ENCODE measurements at places on chromosomes 7 and 10.

- no peak for DNase-seq
These were observed 1.6 kb downstream of the FEZF1 start for GRCh38 chr7:122302761-122303530.

DNA sequence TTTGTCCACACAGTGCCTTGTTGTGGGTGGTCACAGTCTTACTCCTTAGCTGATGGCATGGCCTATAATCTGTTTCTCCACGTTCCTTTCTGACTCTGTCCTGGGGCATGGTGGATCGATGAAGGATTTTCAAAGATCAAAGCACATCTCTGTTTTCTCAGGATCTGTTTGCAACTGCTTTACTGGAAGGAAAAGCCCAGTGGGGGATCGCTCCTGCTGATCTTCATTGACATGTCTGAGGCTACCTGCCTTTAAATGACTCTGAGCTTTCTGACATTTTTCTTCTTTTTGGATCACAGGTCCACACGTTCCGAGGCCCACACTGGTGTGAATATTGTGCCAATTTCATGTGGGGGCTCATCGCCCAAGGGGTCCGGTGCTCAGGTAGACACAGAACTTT, 68.0 kb upstream of the PRR15 start:
- no peak for DNase-seq

DNA sequence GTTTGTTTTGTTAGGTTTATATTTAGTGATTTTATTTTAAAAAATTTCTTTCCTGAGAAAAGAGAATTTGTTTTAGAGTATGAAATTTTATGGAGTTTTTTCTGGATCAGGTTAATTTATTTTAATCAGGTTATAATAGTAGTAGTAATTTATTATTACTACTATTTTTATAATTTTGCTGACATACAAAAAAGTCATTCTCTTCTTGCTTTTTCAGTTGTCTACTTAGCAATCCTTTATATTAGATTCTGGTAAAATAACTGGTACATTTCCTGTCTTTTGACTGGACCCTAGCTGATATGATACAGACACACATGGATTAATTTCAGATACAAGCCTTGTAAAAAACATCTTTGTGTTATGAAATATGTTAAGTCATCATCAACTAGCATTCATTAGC, 5.3 kb downstream of the CASD1 start:
- DNase-seq, result no peak

DNA sequence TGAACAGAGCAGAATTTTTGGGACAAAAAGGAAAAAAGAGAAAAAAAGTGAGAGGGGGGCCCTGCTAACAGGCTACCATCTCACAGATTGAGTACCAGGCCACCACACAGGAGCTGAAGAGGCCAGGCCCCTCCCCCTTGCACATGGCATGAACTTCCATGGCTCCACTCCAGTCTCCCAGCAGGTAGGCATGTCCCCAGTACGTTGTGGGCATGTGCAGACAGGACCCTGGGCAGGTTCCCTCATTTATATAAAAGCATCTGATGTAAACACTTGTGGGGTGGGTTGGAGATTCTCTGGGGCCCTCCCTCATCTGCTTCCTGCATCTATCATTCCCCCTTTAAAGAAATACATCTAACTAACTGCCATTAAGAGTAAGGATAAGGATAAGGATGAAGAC, 45.0 kb upstream of the AKR1C1 start:
- DNase-seq, result no peak

GRCh38 chr10:70369498-70370018, 12.9 kb downstream of the LRRC20 start:
- DNase-seq, result no peak

- DNase-seq, result peak; percentile 55
These were observed 143.0 kb downstream of the TSPAN12 start for GRCh38 chr7:120714945-120715344.

GRCh38 chr7:3978839-3979238, 677.8 kb downstream of the SDK1 start:
- DNase-seq, result no peak

DNA sequence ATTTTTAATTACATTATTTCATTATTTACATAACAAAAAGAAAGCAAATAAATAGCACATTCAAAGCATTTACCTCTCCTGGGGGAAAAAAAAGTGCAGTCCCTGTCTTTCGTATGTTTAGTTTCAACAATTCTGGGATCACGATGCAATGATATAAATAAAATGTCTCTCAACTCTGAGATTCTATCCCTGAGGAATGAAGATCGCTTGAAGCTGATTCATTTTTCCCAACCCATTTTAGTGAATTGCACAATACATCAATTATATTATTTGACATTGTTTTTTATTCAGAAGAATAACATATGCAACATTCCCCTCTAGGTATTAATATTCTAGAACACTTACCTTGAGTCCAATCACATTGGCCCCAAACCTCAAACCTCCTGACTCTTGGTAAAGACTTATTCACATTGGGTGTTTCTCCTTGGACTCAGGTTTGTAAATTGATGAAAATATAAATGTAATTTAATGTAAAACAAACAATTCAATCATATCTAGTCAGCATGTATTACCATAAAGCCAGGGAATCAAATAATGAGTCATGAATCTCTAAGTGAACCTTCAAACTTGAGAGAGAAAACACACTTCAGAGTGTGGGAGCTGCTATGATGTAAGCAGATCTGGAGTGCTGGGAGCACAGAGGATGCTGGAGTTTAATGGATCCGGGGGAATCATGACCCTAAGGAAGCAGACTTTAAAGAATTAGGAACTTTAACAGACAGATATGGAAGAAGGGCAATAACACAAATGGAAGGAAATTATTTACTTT, 5.3 kb upstream of the SCIN start:
- no peak for DNase-seq

- no peak for DNase-seq
These were observed 75.3 kb upstream of the CC2D2B start for GRCh38 chr10:95832216-95833041.

- peak; percentile 96 for DNase-seq
These were observed 113.1 kb upstream of the IGFBP3 start for GRCh38 chr7:46034056-46034768.

DNA sequence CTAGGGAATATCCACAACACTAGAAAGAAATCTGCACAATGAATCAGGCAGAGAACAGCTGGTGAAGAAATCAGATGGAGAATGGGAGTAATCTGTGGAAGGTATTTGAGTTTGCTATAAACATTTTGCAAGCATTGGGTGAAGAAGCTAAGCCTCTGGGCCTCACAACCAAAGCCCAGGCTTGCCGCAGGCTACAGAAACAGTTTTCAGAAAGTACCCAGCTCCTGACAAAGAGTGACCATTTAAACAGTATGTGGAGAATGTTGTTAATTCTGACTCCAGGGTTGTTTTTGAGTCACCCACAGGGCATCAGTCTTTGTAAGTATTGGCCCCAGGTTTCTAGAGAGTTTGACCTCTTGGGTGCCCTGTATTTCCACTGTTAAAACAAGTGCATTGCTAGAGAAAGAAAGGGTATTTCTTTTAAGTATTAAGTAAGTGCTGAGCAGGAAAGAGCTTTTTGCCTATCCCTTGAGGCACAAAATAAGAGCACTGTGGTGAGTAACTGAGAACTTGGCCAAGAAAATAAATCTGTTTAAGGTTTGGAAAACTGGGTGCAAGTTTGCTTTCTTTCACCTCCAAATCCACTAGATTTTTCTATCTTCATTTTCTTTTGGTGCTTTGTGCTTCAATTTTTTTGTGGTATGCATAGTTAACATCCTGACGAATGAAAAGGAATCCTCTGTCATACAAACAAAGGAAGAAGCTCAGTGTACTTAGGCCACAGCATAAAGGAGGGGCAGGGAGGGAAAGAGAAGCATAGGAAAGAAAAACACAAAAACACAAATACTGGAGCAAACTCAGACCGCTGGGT, 691.8 kb downstream of the SUGCT start:
- DNase-seq, result peak; percentile 54

DNA sequence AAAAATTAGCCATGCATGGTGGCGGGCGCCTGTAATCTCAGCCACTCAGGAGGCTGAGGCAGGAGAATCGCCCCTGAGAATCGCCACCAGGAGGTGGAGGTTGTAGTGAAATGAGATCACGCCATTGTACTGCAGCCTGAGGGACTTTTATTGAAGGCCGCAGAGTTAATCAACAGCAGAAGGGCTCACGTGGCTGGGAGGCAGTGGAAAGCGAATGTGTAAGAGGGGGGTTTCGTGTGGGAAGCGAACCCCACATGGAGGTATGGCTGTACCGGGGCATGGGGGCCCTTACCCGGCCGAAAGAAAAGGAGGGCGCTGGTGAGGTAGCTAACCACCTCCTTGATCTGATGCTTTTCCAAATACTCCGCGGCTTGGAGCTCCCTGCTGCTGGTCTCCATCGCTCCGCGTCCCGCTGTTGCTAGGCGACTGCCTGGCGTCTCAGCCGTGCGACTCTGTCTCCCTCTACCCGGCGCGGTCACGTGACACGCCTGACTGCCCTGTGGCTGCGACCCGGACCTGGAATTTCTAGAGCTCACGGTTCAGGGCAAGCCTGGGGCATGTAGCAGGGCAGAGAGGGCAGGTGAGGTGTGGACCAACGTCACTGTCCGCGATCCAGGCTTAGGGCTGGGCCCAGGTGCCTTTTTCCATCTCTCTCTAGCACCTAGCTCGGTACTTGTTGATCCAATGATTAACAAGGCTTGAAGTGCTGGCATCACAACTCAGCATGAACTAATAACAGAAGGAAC, at the start of gene EFCAB10:
TSS of gene EFCAB10 (minus strand) at position 428 of the 746 bp plus-strand sequence. CDS start at position 398, 30 bp downstream.
- peak; percentile 60 for DNase-seq

- DNase-seq, result no peak
These were observed 266.9 kb upstream of the KLF14 start for GRCh38 chr7:131000873-131001272.

DNA sequence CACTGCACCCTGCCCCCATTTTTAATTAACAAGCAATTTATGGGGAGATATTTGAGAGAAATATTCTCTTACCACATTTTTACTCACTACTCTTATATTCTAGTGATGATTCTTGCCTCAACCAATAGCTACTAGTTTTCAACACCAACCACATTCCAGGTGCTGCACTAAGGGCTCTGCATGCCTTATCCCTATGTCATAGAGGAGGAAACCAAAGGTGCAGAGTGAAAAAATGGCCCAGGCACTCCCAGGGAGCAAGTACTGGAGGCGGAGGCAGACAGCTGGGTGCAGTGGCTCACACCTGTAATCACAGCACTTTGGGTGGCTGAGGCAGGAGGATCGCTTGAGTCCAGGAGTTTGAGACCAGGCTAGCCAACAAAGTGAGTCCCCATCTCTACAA, 35.5 kb upstream of the TPST1 start:
- no peak for DNase-seq

DNA sequence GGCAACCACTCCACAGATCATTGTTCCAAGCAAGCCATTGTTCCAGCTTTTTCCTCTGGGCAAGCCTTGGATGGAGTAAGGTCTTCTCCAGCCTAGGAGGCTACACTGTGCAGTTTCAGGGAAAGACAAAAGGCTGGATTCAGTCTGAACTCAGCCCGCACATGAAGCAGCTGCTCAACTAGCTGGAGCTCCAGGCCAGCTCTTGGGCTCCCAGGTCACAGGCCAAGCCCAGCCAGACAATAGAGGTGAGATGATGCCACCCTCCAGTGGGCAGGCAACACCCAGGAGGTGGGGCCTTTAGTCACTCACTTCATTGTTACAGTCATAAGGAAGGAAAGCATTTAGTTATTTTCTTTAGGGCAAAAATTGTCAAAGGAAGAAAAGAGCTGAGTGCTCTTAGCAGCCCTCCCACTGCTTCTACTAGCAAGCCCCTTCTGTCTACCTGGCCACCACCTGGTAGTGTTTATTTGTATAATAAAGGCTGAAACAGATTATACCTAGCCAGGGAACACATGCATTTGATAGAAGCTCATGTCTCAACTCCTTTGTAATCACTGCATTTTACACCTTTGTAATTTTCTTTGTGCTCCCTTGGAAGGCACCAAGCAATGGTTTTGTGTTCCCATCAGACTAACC, 253.4 kb downstream of the WDR11 start:
- DNase-seq, result no peak

DNA sequence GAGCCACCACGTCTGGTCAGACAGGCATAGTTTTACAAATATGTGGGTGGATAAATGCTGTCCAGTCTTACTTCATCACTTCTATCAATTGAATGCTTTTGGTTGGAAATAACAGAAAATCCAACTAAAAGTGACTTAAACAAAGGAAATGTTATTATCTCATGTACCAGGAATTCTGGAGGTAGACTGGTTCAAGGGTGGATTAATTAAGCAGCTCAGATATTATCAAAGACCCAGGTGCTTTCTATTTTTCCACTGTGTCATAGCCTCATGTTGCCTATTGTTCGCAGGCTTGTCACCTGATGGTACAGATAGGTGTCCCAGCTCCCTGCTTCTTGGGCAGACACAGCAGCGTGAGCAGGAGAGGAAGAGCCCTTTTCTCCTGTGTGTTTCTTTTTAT, 156.1 kb upstream of the CTBP2 start:
- no peak for DNase-seq

- no peak for DNase-seq
These were observed 8.4 kb downstream of the FOXL3 start for GRCh38 chr7:298375-298702.

DNA sequence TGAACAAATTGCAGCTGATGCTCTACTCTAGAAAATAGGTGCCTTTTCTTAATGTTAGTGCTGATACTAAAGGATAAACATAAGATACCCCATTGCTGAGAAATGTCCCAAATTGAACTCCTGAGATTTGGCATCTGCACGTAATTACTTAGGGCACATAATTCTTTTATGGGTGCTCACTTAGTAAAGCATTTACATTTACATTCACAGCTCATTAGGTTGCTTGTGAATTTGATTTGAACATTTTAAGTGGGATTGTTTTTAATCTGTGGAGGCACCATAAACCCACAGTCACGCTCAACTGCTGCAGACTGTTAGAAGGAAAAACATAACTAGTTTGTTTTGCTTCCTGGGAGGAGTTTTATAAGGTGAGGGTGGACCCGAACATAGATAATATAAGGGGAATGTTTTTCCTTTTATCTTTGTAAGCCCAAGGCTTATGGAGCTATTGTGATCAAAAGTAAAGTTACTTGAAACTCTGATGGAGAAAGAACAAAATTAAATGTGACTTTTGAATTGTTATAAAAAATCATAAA, 560.8 kb downstream of the REEP3 start:
- no peak for DNase-seq

GRCh38 chr10:97830064-97830463, 19.6 kb upstream of the GOLGA7B start:
- no peak for DNase-seq
